CD8-positive, alpha-beta memory T cell (primary cell): ENCODE measurements at places on chromosomes 13 and 19.

GRCh38 chr13:51342706-51343105 is 3.2 kb downstream of the SERPINE3 start:
- no peak for DNase-seq

GRCh38 chr19:8655340-8655709 is 24.9 kb downstream of the NFILZ start:
- DNase-seq: peak; percentile 12

DNA sequence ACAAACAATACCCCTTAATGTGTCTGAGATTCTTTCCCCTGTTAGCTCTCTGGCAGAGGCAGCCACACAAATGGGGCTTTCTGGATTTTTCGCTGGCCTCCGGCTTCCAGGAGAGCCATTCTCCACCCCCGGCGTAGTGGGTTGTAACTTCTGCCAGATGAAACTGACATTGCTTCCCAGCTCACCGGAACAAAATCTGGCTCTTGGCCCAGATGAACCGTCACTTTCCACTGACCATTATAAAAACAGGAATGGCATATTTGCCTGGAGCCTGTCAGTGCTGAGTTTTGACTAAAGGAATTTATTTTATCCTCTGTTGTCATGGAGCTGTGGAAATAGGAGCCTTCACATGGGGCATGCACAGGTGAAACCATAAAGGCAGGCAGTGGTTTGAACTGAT is 120.6 kb upstream of the GPR12 start:
- no peak for DNase-seq

DNA sequence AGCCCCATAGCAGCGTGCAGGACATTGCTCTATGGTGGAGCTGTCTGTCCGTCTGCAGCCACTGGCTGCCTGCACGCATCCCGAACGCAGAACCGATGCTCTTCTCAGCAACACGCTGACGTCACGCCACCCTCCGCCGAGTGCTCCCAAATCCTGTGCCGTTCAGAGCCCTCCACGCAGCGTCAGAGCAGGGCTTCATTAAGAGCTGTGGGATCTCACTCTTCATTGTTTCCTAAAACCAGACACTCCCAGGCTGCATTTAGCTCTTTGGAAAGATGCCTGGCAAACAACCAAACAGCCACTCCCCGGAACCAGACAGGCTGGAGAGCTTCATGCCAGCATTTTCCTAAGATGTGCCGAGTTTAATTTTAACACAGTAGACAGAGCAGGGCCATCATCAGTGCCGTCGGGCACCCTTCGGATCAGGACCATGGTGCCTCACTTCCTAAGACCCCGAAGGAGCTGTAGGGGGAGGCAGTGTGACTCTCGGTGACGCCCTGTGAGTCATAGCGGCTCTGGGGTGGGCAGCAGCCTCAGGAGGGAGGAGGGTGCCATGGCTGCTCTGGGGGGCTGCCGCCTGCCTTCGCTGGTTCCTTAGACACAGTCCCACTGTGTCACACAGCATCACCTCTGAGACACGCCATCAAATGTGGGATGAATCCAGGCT is 131.5 kb upstream of the MCF2L start:
- DNase-seq: no peak

- no peak for DNase-seq
Observed at GRCh38 chr19:45528744-45529419, 21.6 kb downstream of the VASP start.

DNA sequence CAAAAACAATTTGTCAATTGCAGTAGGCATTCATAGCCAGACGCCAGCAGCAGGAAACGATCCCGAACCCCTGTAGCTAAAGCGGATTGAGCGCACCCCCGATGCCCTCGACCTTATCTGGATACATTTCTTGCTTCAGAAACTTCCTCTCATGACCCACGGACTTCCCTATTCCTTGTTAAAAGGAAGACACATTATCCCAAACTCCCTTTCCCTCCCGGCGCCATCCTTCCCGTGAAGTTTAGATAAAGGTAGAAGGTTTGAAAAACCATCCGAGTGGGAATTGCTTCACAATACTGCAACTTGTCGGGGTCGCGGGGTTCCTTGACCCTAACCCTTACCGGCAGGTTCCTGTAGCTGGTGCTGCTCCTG is 977 bp downstream of the PCDH20 start:
- no peak for DNase-seq

GRCh38 chr19:48779636-48780035 is 24.3 kb downstream of the FGF21 start:
- no peak for DNase-seq

GRCh38 chr13:20769091-20769490 is 4.7 kb downstream of the EEF1AKMT1 start:
- no peak for DNase-seq

GRCh38 chr19:47507012-47507411 is 7.9 kb downstream of the NAPA start:
- DNase-seq: no peak

GRCh38 chr19:35911173-35911572 is 3.1 kb upstream of the TYROBP start:
- no peak for DNase-seq

GRCh38 chr13:63843766-63844699 is 2428.4 kb upstream of the PCDH20 start:
- DNase-seq: no peak
